Activated T-helper 9 cell treated with anti-CD3 and anti-CD28 coated beads, Interleukin-2, amount 50 U/mL, for 16 hours (primary cell): ENCODE measurements at places on chromosomes 1 and 21.
A peak's percentile ranks its signal among the peaks of the same experiment; 100 is the strongest.

GRCh38 chr1:16122350-16122881 lies 33.5 kb downstream of the EPHA2 start:
- DNase-seq = no peak

DNA sequence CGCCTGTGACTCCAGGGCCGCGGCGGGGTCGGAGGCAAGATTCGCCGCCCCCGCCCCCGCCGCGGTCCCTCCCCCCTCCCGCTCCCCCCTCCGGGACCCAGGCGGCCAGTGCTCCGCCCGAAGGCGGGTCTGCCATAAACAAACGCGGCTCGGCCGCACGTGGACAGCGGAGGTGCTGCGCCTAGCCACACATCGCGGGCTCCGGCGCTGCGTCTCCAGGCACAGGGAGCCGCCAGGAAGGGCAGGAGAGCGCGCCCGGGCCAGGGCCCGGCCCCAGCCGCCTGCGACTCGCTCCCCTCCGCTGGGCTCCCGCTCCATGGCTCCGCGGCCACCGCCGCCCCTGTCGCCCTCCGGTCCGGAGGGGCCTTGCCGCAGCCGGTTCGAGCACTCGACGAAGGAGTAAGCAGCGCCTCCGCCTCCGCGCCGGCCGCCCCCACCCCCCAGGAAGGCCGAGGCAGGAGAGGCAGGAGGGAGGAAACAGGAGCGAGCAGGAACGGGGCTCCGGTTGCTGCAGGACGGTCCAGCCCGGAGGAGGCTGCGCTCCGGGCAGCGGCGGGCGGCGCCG lies at the start of gene SIM2:
Gene SIM2, plus strand, starts transcription at position 135 of the 565 bp plus-strand sequence. CDS start 632 bp downstream, outside the sequence.
- DNase-seq = no peak

- DNase-seq = no peak
These were observed 36.2 kb upstream of the LYST start for GRCh38 chr1:235902677-235903542.

DNA sequence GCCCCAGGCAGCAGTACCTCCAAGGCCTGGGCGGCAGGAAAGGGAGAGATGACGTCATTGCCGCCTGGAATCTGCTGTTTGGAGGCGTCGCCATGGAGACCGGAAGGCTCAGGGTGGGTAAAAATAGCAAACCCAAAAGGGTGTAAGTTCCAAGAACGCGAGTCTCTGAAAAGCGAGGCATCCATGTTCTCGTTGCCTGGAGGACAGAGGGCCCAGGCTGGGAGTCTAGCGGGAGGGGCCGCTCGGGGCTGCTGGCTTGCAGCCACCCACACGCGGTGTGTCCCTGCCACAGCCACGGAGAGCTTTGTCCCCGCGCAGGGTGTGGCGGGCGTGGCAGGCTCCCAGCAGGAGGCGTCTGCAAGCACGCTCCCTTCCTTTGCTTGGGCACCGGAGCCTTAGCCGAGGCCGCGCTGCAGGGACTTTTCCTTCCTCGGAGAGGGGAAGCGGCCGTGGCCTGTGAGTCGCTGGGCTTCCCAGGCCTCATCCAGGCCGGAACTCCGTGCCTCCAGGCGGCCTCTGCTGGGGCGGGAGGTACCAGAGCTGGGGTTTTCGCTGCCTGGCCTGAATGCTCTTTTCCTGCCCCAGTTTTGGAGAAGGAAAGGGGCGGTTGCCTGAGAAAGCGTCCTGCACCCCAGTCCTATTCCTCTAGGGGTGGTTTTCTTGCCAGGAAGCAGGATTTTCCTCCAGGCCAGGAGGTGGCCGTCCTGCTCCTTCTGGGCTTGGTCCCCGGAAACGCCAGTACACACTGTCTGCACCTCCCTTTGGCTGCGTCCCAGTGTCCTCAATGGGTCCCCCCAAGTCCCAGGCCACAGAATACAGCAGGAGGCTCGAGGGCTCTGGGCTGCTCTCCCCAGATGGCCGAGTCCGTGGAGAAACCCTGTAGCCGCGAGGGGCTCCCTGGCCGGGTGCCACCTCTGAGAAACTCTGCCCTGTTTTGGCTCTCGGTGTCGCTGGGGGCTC lies 15.3 kb upstream of the SKI start:
- DNase-seq = peak; percentile 39

DNA sequence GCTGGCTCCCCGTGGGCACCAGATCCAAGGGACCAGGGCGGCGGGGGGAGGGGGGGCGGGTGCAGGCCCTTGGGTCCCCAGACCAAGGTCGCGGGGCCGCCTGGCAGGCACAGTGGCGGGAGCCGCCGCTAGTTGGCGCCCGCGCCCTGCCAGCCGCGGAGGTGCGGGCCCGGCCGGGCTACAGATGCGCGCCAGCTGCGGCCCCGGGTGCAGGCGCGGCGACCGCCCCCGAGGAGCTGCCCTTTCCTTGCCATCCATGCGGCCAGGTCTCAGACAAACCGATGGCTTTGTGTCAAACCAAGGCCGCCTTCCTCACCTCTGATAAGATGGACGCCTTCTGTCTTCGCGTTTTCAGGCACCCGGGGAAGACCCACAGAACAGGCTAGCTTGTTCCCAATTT lies 2.2 kb upstream of the RUNX3 start:
- peak; percentile 53 for DNase-seq
